ENCODE measurements at places on chromosomes 3 and 15.

GRCh38 chr3:99393961-99394360, 244.4 kb upstream of the COL8A1 start:
- no peak for DNase-seq

GRCh38 chr3:171358181-171358880, 101.9 kb downstream of the TNIK start:
- DNase-seq = no peak

- DNase-seq = no peak
Measured at GRCh38 chr3:127710155-127710941, 37.6 kb downstream of the ABTB1 start.

DNA sequence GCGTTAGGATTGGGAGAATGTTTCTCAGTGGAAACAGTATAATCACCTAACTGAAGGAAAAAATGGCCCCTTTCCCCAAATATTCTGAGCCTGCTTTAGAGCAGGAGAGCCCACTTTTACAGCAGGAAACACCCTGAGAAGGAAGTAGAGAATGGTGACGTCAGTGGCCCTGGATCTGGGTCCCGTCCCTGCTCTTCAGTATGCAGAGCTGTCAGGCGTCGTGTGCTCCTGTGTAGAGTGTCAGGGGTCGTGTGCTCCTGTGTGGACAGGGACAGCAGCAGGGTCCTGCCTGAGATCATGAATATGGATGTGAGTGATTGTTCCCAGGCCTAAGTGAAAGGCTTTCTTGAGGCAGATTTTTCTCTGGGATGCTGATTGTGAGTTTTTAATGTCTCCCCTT, 45.2 kb downstream of the CGNL1 start:
- DNase-seq = no peak

GRCh38 chr15:68717951-68718350, 102.7 kb downstream of the ANP32A start:
- no peak for DNase-seq

GRCh38 chr3:12807601-12808359, 11.3 kb downstream of the CAND2 start:
- DNase-seq = no peak

DNA sequence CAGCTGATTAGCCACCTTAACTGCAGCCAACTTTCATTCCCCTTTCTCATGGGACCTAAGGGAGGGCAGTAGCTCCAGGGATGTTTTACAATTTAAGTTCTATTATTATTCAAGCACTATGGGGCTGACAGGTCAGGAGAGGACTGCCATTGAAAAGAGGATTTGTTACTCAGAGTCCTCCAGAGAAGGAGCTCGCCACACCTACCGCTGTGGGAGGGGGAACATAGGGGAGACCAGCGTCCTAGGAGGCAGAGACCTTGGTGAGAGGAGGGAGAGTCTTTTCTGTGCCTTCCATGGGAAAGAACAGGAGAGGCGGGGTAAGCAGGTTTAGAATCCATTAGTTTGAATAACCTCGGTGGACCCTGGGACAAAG, 14.4 kb downstream of the ATP10A start:
- no peak for DNase-seq

GRCh38 chr3:183764847-183765731, 60.3 kb downstream of the MAP6D1 start:
- no peak for DNase-seq

- DNase-seq = no peak
Measured at GRCh38 chr15:68431037-68431791, 749 bp downstream of the ITGA11 start.

DNA sequence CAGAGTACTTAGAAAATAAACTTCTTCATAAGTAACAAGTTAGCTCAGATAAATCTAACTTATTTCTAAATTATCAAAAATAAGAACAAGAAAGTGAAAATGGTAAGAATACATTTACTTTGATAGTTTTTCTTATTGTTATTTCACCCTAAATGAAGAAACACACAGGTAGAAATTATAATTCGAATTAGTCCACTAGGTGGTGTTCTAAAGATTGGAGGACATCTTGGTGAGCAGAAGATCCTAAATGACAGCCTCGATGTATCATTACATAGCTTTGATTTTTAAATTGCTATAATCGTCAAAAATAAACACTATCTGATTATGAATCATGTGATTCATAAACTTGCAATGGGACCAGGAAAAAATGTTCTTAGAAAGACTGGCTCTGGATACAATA, 280.8 kb upstream of the UBE2E2 start:
- no peak for DNase-seq

GRCh38 chr15:38647683-38648082, 83.1 kb upstream of the RASGRP1 start:
- no peak for DNase-seq

DNA sequence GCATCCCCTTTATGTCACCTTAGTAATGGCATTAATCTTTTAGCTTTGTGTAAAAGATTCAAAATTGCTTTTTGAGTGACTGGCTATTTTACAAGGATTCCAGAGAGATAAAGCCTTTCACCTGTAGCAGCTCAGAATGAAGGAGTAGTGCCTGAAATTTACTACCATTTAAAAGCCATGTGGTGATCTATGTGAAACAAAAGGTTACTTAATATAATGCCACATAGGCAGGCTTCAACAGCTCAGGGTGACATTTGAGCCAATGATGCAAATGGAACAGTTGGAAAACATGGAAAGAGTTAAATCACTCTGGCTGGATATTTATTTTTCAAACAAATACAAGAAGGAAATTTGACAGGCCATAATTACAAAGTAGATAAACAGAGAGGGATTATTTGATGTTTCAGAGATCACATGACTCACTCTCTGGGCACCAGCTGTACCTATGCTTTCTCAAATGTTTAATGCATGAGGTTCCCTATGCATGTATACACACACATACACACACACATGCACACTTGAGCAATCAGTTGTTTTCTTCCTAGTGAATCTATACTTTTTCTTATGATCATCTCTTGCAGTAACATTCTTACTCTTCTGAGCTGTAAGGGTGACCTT, 171.5 kb downstream of the ZMAT3 start:
- DNase-seq = no peak

DNA sequence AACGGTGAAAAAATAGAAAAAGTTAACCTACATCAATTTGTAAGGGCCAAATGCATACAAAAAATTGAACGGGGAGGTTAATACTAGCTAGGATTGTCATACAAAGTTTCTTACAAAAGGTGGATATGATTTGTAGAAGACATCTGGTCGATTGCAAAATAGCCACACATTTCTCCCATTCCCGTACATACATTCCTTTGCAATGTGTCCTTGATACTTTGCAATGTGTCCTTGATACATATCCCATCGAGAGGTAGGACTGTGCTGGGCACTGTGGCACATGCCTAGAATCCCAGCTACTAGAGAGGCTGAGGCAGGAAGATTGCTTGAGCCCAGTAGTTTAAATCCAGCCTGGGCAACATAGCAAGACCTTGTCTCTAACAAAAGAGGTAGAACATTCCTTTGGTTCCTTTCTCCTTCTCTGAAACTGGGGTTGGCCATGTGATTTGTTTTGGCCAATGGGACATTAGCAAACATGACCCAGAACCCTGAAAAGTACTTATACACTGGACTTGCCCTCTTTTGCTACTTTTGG, 9.5 kb downstream of the TTBK2 start:
- no peak for DNase-seq

- DNase-seq = no peak
Measured at GRCh38 chr3:132553826-132554225, 43.2 kb upstream of the ACKR4 start.

DNA sequence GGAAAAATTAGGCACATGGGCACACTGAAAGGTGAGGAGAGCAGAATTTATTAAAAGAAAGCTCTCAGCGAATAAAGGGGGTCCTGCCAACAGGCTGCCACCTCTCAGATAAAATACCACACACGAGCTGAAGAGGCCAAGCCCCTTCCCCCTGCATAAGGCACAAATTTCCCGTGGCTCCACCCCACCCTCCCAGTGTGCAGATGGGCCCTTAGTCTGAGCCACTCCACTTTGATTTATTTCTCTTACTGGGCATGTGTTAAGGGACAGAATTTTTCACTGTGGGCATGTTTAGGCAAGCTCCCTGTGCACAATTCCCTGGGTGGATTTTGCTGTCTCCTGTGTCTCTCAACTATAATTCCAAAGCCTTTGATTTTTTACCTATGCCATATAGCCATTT, 409.8 kb downstream of the TBL1XR1 start:
- no peak for DNase-seq

DNA sequence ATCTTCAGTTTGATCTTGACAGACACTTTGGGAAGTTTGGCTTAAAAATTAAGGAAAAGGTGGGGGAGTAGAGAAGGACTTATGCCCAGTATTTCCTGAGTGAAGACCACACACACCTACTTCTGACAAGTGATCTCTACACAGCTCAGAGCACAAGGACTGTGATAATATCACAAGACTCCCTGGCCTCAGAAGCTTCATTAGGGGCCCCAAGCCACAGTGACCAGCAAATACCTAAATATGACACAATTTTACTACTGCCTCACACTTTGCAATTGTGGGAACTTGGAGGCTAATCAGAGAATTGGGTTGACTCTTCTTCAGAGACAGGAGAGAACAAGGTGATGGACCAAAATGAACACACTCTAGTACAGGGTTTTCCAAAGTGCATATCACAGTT, 2.6 kb downstream of the ILDR1 start:
- no peak for DNase-seq

- no peak for DNase-seq
Measured at GRCh38 chr15:70382009-70382749, 284.5 kb upstream of the TLE3 start.

- no peak for DNase-seq
Measured at GRCh38 chr15:88830016-88830415, 26.8 kb downstream of the ACAN start.

DNA sequence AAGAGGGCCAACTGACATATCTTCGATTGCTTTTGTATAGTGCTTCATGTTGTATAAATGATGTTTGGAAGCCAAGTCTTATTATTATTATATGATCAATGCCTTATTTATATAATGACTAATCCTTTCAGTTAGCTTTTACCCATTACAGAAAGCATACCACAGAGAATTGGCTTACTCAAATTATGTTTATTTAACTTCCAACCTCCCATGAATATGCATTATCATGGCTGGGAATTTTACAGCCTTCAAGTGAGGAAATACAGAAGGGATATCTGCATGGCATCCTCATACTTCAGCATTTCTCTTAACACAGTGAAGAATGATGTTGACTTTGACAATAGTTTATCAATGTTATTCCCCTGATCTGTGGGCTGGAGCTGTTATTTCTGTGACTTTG, 225.9 kb upstream of the GAP43 start:
- no peak for DNase-seq

DNA sequence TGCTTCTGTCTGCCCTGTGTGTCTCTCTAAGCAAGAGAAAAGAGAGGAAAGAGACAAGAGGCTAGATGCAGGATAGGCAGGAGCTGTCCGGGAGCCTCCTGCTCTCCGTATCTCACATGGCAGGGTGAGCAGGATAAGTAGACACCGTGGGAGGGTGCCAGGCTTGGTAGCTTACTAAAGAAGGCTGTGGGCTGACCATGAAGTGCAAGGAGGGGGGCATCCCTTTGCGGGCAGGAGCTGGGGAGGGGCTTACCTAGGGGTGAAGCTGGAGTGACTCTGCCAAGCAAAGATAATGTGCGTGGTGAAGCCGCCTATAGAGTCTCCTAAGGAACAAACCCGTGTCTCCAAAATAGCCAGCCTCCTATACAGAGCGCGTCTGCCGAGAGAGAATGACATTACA, 33.7 kb upstream of the TMC3 start:
- DNase-seq = no peak

GRCh38 chr15:67110361-67110781, 45.0 kb downstream of the SMAD3 start:
- no peak for DNase-seq

- no peak for DNase-seq
Measured at GRCh38 chr3:101200461-101200860, 119.9 kb downstream of the IMPG2 start.

- no peak for DNase-seq
Measured at GRCh38 chr3:194946091-194946490, 260.4 kb downstream of the FAM43A start.

DNA sequence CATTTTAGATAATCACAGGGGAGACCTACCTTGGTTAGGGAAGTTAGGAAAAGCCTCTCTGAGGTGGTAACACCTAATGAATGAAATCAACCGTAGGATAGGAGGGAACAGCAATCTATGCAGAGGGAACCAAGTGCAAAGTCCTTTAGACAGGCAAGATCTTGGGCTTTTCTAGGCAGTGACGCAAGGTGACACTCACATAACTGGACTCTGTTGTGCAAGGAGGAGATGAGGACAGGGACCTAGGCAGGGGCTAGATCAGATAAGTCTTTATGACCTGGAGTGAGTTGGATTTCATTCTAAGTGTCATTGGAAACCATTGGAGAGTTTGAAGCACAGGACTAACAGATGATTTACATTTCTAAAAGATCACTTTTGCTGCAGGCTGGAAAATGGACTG, 4.6 kb upstream of the LMOD3 start:
- no peak for DNase-seq

- no peak for DNase-seq
Measured at GRCh38 chr15:77525907-77526594, 105.4 kb downstream of the HMG20A start.

DNA sequence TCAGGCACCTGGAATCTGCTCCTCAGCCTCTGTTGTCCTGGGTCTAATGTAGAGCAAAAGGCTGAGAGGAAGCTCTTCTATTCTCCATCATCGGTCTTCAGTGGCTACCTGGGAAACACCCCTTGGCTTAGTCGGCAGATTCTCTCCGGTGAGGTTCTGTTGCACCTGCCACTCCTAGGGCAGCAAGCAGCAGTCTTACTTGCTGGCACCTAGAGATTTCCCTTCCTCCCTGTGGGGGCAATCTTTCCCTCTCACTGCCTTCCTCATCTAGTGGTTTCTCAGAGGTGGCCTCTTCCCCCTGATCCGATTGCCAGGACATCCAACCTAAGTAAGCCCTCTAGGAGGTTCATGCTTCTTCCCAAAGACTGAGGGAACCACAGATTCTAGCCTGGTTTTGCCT, 60.8 kb downstream of the PLS1 start:
- no peak for DNase-seq

GRCh38 chr3:116129187-116129946, 315.9 kb downstream of the LSAMP start:
- DNase-seq = no peak

GRCh38 chr15:74464216-74464615, 3.3 kb upstream of the UBL7 start:
- no peak for DNase-seq

GRCh38 chr3:59992578-59992977, 942.8 kb upstream of the CFAP20DC start:
- no peak for DNase-seq

- peak; percentile 17 for DNase-seq
Measured at GRCh38 chr15:41417418-41418195, 712 bp downstream of the RTF1 start.

- no peak for DNase-seq
Measured at GRCh38 chr3:80677796-80678195, 910.0 kb upstream of the ROBO1 start.

- no peak for DNase-seq
Measured at GRCh38 chr3:128226186-128226725, 73.0 kb downstream of the EEFSEC start.

DNA sequence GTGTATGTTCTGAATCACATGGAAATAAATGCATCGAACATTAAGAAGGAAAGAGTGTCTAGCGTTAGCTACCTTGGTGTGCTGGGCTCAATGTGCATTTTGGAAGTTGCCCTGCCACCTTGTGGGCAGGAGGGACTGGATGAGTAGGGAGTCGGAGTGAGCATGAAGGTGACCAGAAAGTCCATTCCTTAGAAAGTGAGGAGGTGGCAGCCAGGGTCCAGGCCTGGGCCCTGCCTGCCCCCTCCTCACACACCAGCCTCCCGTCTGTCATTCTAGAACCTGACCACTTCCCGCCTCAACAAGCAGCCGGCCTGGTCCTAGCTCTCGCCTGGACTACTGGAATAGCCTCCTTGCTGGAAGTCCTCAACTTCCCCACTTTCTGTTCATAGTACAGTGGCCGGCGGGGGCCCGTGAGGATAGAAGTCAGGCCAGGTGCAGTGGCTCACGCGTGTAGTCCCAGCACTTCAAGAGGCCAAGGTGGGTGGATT, 10.2 kb upstream of the GATA2 start:
- no peak for DNase-seq

All from CD4-positive, alpha-beta T cell treated with Interleukin-10 for 1 hour (primary cell).